ENCODE measurements at places on chromosomes 4 and X. TPM values are rescaled to one million over a fixed set of nuclear protein-coding genes. Genes with fewer than 3 reads are reported as not detected.

The CXXC4 gene
- 0.07 TPM for total RNA-seq

The ZMAT1 gene
- 22.2 TPM for total RNA-seq

GRCh38 chr4:29467044-29467717 is 1253.0 kb upstream of the PCDH7 start:
- no peak overlapping the region for H3K4me3 ChIP-seq
- DNase-seq: no peak
- H3K27me3 ChIP-seq: no peaks in the 10 kb centered on the region
- no peak overlapping the region for H3K27ac ChIP-seq
- H3K4me1 ChIP-seq: no peaks in the 10 kb centered on the region

DNA sequence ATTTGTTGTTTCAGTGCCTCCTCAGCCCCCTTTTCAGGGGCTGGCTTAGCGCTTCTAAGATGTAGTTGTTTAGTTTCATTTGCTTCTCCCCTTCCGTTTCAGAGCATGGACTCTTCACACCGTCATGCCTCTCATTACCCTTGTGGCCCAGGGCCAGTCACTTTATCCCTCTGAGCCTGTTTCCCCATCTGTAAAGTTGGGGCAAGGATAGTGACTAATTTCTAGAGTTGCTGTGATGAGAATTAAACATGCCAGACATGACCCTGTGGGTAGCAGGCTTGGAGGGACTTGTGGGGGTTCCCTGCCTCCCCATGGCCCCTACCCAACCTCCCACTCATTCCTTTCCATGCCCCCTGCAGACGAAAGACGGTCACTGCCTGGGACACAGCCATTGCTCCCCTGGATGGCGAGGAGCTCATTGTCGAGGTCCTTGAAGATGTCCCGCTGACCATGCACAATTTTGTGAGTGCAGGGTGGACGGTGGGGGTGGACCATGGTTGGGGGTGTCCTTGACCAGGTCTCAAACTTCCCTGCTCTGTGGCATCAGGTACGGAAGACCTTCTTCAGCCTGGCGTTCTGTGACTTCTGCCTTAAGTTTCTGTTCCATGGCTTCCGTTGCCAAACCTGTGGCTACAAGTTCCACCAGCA is 3.6 kb downstream of the ARAF start:
- peaks cover 12% of the 10 kb centered on the region for H3K36me3 ChIP-seq
- no peaks in the 10 kb centered on the region for H3K27me3 ChIP-seq
- H3K4me1 ChIP-seq: peaks cover 25% of the 10 kb centered on the region
- no peak for DNase-seq

GRCh38 chrX:20189171-20189570 is 47.5 kb upstream of the EIF1AX start:
- H3K4me1 ChIP-seq: peaks cover 8% of the 10 kb centered on the region
- DNase-seq: no peak
- no peak overlapping the region for H3K4me3 ChIP-seq
- H3K27ac ChIP-seq: peak overlapping the region; percentile 53

- H3K27ac ChIP-seq: no peak overlapping the region
- H3K4me3 ChIP-seq: no peak overlapping the region
- no peak for DNase-seq
- no peaks in the 10 kb centered on the region for H3K4me1 ChIP-seq
- no peaks in the 10 kb centered on the region for H3K36me3 ChIP-seq
- no peaks in the 10 kb centered on the region for H3K27me3 ChIP-seq
Measured at GRCh38 chrX:131746491-131746968, 202.7 kb downstream of the OR13H1 start.

DNA sequence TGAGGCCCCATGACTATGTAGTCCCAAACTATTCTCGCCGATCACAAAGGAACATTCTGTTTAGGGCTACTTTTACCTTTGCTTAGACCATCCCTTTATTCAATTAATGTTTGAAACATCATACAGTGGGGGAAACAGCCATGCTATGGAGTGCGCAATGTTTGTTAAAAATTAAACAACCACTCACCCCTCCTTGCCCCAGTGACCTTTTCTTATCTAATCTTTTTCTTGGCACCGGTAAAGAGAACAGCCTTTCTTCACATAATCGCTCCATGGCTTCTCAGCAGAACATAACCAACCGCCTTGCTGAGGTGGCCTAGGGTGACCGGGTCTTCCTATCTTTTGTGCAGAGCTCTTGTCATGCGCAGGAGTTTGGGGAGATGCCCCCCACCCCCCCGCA is 152.6 kb downstream of the VCX3A start:
- no peak overlapping the region for H3K27ac ChIP-seq
- no peaks in the 10 kb centered on the region for H3K4me1 ChIP-seq
- H3K36me3 ChIP-seq: no peaks in the 10 kb centered on the region

- no peaks in the 10 kb centered on the region for H3K36me3 ChIP-seq
- no peak overlapping the region for H3K4me3 ChIP-seq
- no peak for DNase-seq
- H3K4me1 ChIP-seq: no peaks in the 10 kb centered on the region
- H3K27me3 ChIP-seq: no peaks in the 10 kb centered on the region
- no peak overlapping the region for H3K27ac ChIP-seq
Measured at GRCh38 chr4:29805916-29806480, 914.2 kb upstream of the PCDH7 start.
